ENCODE measurements at places on chromosomes 6 and 20. TPM values are rescaled to one million over a fixed set of nuclear protein-coding genes. Genes with fewer than 3 reads are reported as not detected.

DNA sequence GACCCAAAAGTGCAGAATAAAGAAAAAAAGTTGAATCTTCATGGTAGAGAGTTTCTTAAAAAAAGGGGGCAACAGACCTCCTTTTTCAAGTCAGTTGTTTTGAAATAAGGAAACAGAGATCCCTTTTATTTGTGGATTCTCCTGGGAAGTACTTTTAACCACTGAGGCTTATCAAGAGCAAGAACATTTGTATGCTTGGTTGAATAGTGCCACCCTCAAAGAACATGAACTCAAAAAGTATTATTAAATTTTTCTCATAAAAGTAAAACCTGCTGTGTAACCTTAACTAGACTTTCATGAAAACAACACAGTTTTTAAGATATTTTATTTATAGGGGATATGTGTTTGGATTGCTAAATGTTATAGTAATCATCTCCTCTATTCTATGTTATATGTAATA is at the start of gene DEFB110:
DEFB110 (minus strand) TSS at position 101 of the 400 bp plus-strand sequence; CDS start at position 42, 59 bp downstream.
- no peak for DNase-seq
- H3K4me3 ChIP-seq, result no peak within 1 kb of the TSS
- no peaks in the 10 kb centered on the region for H3K36me3 ChIP-seq
- H3K4me1 ChIP-seq, result no peaks in the 10 kb centered on the region
- H3K27me3 ChIP-seq, result no peaks in the 10 kb centered on the region
- H3K27ac ChIP-seq, result no peak within 1 kb of the TSS

GRCh38 chr6:125745281-125746018 is 4.0 kb upstream of the HEY2 start:
- no peak overlapping the region for H3K4me3 ChIP-seq
- H3K4me1 ChIP-seq, result peaks cover 24% of the 10 kb centered on the region
- H3K27ac ChIP-seq, result no peak overlapping the region
- DNase-seq, result no peak

GRCh38 chr6:129679275-129679674 is 30.7 kb downstream of the ARHGAP18 start:
- H3K27me3 ChIP-seq, result no peaks in the 10 kb centered on the region
- peaks cover 33% of the 10 kb centered on the region for H3K4me1 ChIP-seq
- no peaks in the 10 kb centered on the region for H3K36me3 ChIP-seq
- H3K4me3 ChIP-seq, result no peak overlapping the region

CRISP2 gene
- total RNA-seq, result not detected

GRCh38 chr6:133740816-133741215 is 148.1 kb upstream of the TCF21 start:
- no peaks in the 10 kb centered on the region for H3K4me1 ChIP-seq
- H3K27me3 ChIP-seq, result peaks cover 1% of the 10 kb centered on the region
- no peak overlapping the region for H3K4me3 ChIP-seq
- no peak for DNase-seq
- no peak overlapping the region for H3K27ac ChIP-seq

Measured in activated CD8-positive, alpha-beta T cell treated with anti-CD3 and anti-CD28 coated beads for 36 hours (primary cell).